Regular cardiac myocyte (primary cell): ENCODE measurements at places on chromosomes 13 and 19. TPM values are rescaled to one million over a fixed set of nuclear protein-coding genes. Genes with fewer than 3 reads are reported as not detected.

The FPR2 gene
- under 0.01 and 0.19 TPM in 2 replicates for total RNA-seq

The BORCS8 gene
- 8.5 and 24.7 TPM in 2 replicates for total RNA-seq

The SLC25A41 gene
- total RNA-seq: not detected in 2 replicates

The ICAM4 gene
- 0.85 and 0.96 TPM in 2 replicates for total RNA-seq

The TLE6 gene
- total RNA-seq: 0.77 and 1.7 TPM in 2 replicates

The TRPC4 gene
- total RNA-seq: 27.0 and 59.2 TPM in 2 replicates

The SEMA6B gene
- total RNA-seq: 0.56 and 0.58 TPM in 2 replicates

The ICAM5 gene
- total RNA-seq: 0.96 and 3.9 TPM in 2 replicates

The HS6ST3 gene
- 0.19 and 0.28 TPM in 2 replicates for total RNA-seq

The KHSRP gene
- 54.7 and 131 TPM in 2 replicates for total RNA-seq

The C13orf42 gene
- total RNA-seq: not detected in 2 replicates

The NDUFA3 gene
- total RNA-seq: 11.3 and 15.3 TPM in 2 replicates

The ZNF729 gene
- total RNA-seq: under 0.01 TPM in 1 of 2 replicates, not detected in the other

The AP1M2 gene
- total RNA-seq: 2.9 TPM in 1 of 2 replicates, not detected in the other

The SCGB2B2 gene
- not detected in 2 replicates for total RNA-seq

The MISP gene
- 0.19 and 0.85 TPM in 2 replicates for total RNA-seq

The PSG3 gene
- not detected in 2 replicates for total RNA-seq

The FCAR gene
- not detected in 2 replicates for total RNA-seq

The VAV1 gene
- under 0.01 TPM in 1 of 2 replicates, not detected in the other for total RNA-seq

The KLF1 gene
- total RNA-seq: not detected in 2 replicates

The ZNF610 gene
- total RNA-seq: 2.5 and 4.8 TPM in 2 replicates

The NKPD1 gene
- total RNA-seq: under 0.01 and 0.56 TPM in 2 replicates

The IL17D gene
- 1.3 and 3.1 TPM in 2 replicates for total RNA-seq

The FLT1 gene
- total RNA-seq: 0.77 and 2.8 TPM in 2 replicates

The ZNF541 gene
- under 0.01 and 0.85 TPM in 2 replicates for total RNA-seq

The CKAP2 gene
- total RNA-seq: 9.9 and 45.2 TPM in 2 replicates

The GPR4 gene
- 0.28 and 0.96 TPM in 2 replicates for total RNA-seq

The VSTM2B gene
- total RNA-seq: 0.28 TPM in 1 of 2 replicates, not detected in the other

The SYT5 gene
- total RNA-seq: 0.96 TPM in 1 of 2 replicates, not detected in the other

The ZNF180 gene
- 5.8 and 7.3 TPM in 2 replicates for total RNA-seq

The PLPPR3 gene
- 0.56 TPM in 1 of 2 replicates, not detected in the other for total RNA-seq

The RFPL4AL1 gene
- total RNA-seq: under 0.01 TPM in 1 of 2 replicates, not detected in the other

The SPRED3 gene
- total RNA-seq: 2.5 and 3.3 TPM in 2 replicates

The CRLF1 gene
- total RNA-seq: 19.7 TPM in 2 replicates

The ZSCAN1 gene
- total RNA-seq: not detected in 2 replicates

The NCCRP1 gene
- not detected in 2 replicates for total RNA-seq

The RNF113B gene
- total RNA-seq: not detected in 2 replicates

The PCDH9 gene
- total RNA-seq: 5.6 and 11.3 TPM in 2 replicates

The OLFM4 gene
- not detected in 2 replicates for total RNA-seq

The ZNF418 gene
- total RNA-seq: 5.6 and 12.1 TPM in 2 replicates
